SK-N-MC (cell line): ENCODE measurements at places on chromosomes 12 and 14.

- no peak for DNase-seq
Observed at GRCh38 chr14:51533160-51533559, 118.5 kb upstream of the FRMD6 start.

GRCh38 chr12:97940629-97941028 lies 478.0 kb downstream of the RMST start:
- DNase-seq, result no peak

DNA sequence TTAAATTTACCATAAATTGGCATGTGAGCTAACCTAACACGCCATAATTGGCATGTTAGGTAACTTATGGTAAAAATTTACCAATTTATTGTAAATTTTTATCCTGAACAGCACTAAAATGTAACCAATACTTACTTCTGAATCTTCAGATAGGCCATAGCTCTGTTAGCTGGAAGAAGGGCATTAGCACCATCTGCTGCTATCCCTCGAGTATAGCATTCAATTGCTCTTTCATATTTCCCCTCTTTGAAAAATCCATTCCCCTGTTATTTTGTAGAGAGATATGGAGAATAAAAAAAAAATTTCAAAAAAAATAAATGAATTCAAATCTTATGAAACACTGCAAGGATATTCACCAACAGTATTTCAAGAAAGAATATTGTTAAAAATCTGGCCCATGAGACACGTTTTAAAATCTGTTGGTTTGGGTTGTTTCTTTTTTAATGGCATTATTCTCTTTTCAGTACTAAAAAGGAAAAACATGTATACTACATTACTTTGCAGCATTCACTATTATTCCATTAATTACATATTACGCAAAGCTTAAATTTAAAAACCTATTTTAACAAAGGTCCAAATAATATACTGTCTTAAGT lies 19.1 kb downstream of the RPAP3 start:
- peak; percentile 34 for DNase-seq

- no peak for DNase-seq
Observed at GRCh38 chr12:123807670-123808069, 45.6 kb downstream of the DNAH10 start.

DNA sequence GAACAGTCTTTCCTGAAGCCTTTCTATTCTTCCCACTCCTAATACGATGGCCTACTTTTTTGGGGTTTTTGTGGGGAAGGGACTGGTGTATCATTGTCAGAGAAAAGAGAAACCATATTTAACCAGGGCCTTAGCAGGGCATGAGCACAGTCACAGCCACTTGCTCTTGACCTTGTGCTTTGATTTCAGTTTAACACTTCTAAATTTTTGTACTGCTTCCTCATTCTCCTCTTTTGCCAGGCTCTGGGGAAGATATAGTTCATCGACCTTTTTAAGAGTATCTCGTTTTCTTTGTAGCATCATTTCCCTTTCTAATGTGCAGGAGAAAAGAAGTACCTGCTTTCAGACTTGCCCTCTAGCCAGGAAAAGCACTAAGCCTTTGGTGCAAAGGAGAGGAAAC lies 2.2 kb downstream of the ZBTB1 start:
- DNase-seq, result no peak

- no peak for DNase-seq
Observed at GRCh38 chr14:31687726-31688125, 126.5 kb downstream of the NUBPL start.

- DNase-seq, result peak; percentile 75
Observed at GRCh38 chr14:20682435-20683124, 1.8 kb upstream of the RNASE4 start.

- no peak for DNase-seq
Observed at GRCh38 chr14:102571043-102571442, 21.4 kb upstream of the RCOR1 start.

- no peak for DNase-seq
Observed at GRCh38 chr12:105198961-105199360, 37.0 kb downstream of the APPL2 start.

GRCh38 chr14:63267171-63267570 lies 51.6 kb downstream of the GPHB5 start:
- DNase-seq, result no peak

GRCh38 chr14:76486251-76486743 lies 110.4 kb downstream of the ESRRB start:
- peak; percentile 18 for DNase-seq

- DNase-seq, result no peak
Observed at GRCh38 chr14:59333668-59334067, 131.5 kb downstream of the GPR135 start.

- DNase-seq, result no peak
Observed at GRCh38 chr14:29240066-29240465, 473.5 kb downstream of the FOXG1 start.

DNA sequence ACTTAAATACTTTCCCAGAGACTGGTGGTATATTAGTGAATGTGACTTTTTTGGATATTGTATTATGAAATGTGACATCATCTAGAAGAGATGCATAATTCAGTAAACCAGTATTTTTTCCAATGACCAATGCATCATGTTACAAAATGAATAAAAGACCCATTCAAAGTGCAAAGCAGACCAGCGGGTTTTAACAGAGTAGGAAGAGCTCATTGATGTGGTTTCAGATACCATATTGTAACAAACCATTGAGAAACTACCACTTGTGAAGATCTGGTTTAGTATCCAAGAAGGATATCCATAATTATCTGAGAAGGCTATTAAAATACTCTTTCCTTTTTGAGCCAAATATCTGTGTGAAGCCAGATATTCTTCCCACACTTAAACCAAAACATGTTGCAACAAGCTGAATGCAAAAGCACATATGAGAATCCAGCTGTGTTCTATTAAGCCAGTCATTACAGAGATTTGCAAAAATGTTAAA lies 47.7 kb downstream of the MVK start:
- peak; percentile 16 for DNase-seq
